Epithelial cell of umbilical artery (primary cell): ENCODE measurements at places on chromosomes 1 and 21. TPM values are rescaled to one million over a fixed set of nuclear protein-coding genes. Genes with fewer than 3 reads are reported as not detected.

DNAI4 gene
- total RNA-seq, result 1.9 and 3.8 TPM in 2 replicates

OR2T33 gene
- not detected in 2 replicates for total RNA-seq

PODN gene
- total RNA-seq, result 0.30 and 0.65 TPM in 2 replicates

OR6N1 gene
- total RNA-seq, result not detected in 2 replicates

PGLYRP3 gene
- total RNA-seq, result not detected in 2 replicates

TACSTD2 gene
- 0.65 and 6.1 TPM in 2 replicates for total RNA-seq

FCRL6 gene
- under 0.01 and 0.30 TPM in 2 replicates for total RNA-seq

SLC6A9 gene
- 0.32 and 1.8 TPM in 2 replicates for total RNA-seq
